GM04503 (cell line): ENCODE measurements at places on chromosomes 16 and 17.

DNA sequence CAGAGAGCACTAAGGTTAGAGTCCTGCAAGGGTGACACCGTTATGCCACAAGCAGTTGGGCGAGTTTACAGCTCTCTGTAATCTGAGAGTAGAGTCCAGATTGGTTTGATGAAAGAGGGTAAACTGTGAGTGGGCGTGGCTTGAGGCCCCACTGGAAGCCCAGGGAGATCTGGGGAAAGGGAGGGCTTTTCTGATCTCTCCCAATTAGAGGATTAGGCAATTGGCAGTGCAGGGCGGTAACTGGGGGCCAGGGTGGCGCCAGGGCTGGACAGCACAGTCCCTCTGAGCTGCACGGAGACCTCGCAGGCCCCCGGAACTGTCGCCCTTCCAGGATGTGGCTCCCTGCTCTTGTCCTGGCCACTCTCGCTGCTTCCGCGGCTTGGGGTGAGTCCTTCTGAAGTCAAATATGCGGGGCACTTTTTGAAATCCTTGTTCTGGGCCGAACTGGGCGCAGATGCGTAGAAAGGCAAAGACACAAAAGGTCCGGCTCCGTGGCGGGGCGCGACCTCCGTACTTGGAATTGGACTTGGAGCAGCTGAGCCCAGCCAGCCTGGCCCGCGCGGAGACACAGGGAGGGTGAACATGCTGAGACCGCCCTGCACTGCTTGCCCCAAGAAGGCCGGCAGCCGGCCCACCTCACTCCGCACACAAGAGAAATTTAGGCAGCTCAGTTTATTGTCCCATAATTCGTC is 72.4 kb downstream of the CES1 start:
- no peak for DNase-seq

- DNase-seq, result no peak
Measured at GRCh38 chr17:15467592-15467991, at the start of gene CDRT4. CDRT4 (minus strand) TSS chr17:15467621; CDS start chr17:15440238, 27,383 bp downstream.

GRCh38 chr17:57943140-57943539 is 12.1 kb downstream of the CUEDC1 start:
- DNase-seq, result no peak

GRCh38 chr17:18380471-18381157 is 3.0 kb downstream of the EVPLL start:
- DNase-seq, result no peak

DNA sequence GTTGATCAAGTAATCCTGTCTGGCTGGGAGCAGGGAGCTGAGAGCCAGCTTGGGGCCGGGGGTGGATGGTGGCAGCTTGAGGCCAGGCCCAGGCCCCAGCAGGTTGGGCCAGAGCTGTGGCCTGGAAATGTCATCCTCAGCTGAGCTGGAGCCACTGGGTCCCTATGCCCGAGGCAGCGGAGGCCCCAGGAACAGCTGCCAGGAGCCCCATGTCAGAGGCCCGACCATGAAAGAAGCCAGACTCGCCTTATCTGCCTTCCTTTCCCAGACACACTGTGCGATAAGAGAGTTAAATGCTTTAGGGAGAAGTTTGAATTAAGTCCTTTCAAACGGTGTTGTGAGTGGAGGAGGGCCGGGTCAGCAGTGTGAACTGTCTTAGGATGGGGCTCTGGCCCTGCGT is 3.5 kb downstream of the SMTNL2 start:
- no peak for DNase-seq

DNA sequence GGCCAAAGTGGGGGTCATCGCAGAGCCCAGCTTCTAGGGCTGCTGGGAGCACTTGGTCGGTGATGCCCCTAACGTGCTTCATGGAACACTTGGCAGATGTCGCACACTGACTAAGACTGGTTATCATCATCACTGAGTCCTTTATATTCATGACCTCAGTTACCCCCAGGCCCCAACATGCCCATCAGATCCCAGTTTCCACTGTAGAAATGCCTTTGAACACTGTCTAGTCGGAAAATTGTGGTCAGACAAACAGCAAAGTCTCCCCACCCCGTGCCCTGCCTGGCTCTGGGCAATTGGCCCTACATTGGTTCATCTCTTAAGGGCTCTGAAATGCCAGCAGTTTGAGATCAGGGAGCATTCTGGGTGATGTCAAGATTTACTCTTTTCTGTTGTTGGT is 51.3 kb downstream of the NKD1 start:
- DNase-seq, result no peak

- peak; percentile 3 for DNase-seq
Measured at GRCh38 chr16:16861546-16861945, 482.6 kb downstream of the NPIPA7 start.

GRCh38 chr17:77466140-77466539 is 325.4 kb downstream of the SEC14L1 start:
- no peak for DNase-seq

- no peak for DNase-seq
Measured at GRCh38 chr16:8686031-8686621, 11.7 kb downstream of the ABAT start.

DNA sequence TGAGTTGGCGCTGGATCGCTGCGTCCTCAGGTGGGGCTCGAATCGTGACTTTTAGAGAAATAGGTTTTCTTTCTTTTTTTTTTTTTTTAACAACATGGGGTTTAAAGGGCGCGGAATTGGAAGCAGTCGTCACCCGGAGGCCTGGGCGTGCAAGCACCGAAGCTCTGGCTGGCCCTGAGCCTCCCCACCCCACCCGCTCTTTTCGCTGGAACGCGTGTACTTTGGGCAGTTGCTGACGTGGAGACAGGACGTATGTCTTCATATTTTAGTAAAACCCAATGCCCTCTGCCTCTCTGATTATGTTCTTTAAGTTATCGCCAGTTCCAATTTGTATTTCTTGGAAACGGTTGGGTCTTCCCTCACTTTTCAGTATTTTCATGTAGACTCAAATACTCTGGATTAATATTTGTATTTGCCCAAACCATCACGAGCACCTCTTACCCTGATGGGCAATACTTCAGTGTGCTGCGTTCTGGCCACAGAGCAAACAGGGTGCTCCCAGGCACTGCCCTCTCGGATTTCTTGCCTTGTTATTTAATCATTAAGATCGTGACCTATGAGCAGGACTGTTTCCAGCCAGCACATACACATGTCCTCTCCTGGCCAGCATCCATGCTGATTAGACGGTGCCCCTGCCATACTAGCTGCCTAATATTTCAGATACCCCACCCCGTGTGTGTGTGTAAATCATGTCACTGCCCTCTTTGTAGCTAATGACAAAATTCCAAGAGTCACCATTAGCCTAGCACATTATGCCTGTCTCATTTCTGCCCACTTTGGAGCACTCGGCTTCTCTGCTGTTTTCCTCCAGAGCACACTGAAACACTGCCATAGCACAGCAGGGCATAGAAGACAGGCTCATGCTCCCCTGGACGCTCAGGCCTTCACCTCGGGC is 805 bp upstream of the C16orf95 start:
- no peak for DNase-seq
